Activated CD4-positive, alpha-beta memory T cell treated with anti-CD3 and anti-CD28 coated beads for 36 hours (primary cell): ENCODE measurements at places on chromosomes 3 and 15. TPM values are rescaled to one million over a fixed set of nuclear protein-coding genes. Genes with fewer than 3 reads are reported as not detected.

GRCh38 chr15:29686445-29687203 is 135.6 kb downstream of the TJP1 start:
- peaks cover 3% of the 10 kb centered on the region for H3K27me3 ChIP-seq
- DNase-seq: no peak
- H3K36me3 ChIP-seq: no peaks in the 10 kb centered on the region
- H3K4me3 ChIP-seq: no peak overlapping the region

GRCh38 chr15:71571641-71572040 is 238.7 kb upstream of the NR2E3 start:
- no peaks in the 10 kb centered on the region for H3K4me1 ChIP-seq
- no peaks in the 10 kb centered on the region for H3K36me3 ChIP-seq
- no peak overlapping the region for H3K4me3 ChIP-seq
- H3K27ac ChIP-seq: no peak overlapping the region
- no peak for DNase-seq
- peaks cover 14% of the 10 kb centered on the region for H3K27me3 ChIP-seq

- H3K36me3 ChIP-seq: no peaks in the 10 kb centered on the region
- H3K4me3 ChIP-seq: no peak overlapping the region
- H3K27ac ChIP-seq: no peak overlapping the region
- no peak for DNase-seq
- H3K4me1 ChIP-seq: peaks cover 4% of the 10 kb centered on the region
Measured at GRCh38 chr15:98519767-98520550, 128.4 kb upstream of the IGF1R start.

Gene ERICH6
- not detected for total RNA-seq

Gene LMAN1L
- not detected for total RNA-seq
